Progenitor cell of endocrine pancreas (in vitro differentiated cells): ENCODE measurements at places on chromosomes 7 and 10. TPM values are rescaled to one million over a fixed set of nuclear protein-coding genes. Genes with fewer than 3 reads are reported as not detected.

- no peaks in the 10 kb centered on the region for H3K4me1 ChIP-seq
- H3K4me3 ChIP-seq, result no peak overlapping the region
- H3K36me3 ChIP-seq, result no peaks in the 10 kb centered on the region
- peaks cover 18% of the 10 kb centered on the region for H3K27me3 ChIP-seq
- no peak for DNase-seq
Measured at GRCh38 chr10:126302476-126302756, 85.9 kb downstream of the ADAM12 start.

GRCh38 chr7:148253629-148254028 lies 336.9 kb upstream of the C7orf33 start:
- H3K27ac ChIP-seq, result no peak overlapping the region
- no peaks in the 10 kb centered on the region for H3K4me1 ChIP-seq
- H3K36me3 ChIP-seq, result peaks cover 1% of the 10 kb centered on the region
- DNase-seq, result no peak

- no peaks in the 10 kb centered on the region for H3K36me3 ChIP-seq
- DNase-seq, result no peak
- peaks cover 39% of the 10 kb centered on the region for H3K27me3 ChIP-seq
- H3K27ac ChIP-seq, result no peak overlapping the region
Measured at GRCh38 chr7:45229156-45229920, 71.7 kb downstream of the RAMP3 start.

- H3K27me3 ChIP-seq, result no peaks in the 10 kb centered on the region
- no peak for DNase-seq
- H3K4me3 ChIP-seq, result no peak overlapping the region
- H3K27ac ChIP-seq, result no peak overlapping the region
- H3K36me3 ChIP-seq, result no peaks in the 10 kb centered on the region
- H3K4me1 ChIP-seq, result no peaks in the 10 kb centered on the region
Measured at GRCh38 chr7:12884033-12884432, 196.6 kb downstream of the ARL4A start.

GRCh38 chr7:96045919-96046318 lies 273.6 kb downstream of the DYNC1I1 start:
- H3K4me1 ChIP-seq, result no peaks in the 10 kb centered on the region
- no peak overlapping the region for H3K27ac ChIP-seq
- H3K36me3 ChIP-seq, result no peaks in the 10 kb centered on the region

- H3K4me1 ChIP-seq, result peaks cover 1% of the 10 kb centered on the region
- no peak overlapping the region for H3K4me3 ChIP-seq
- no peak overlapping the region for H3K27ac ChIP-seq
- H3K36me3 ChIP-seq, result no peaks in the 10 kb centered on the region
Measured at GRCh38 chr10:83248106-83248631, 891.1 kb upstream of the GHITM start.

The CC2D2B gene
- 0.77 and 0.82 TPM in 2 replicates for total RNA-seq

The NRG3 gene
- 29.5 and 32.2 TPM in 2 replicates for total RNA-seq

The STK32C gene
- 8.4 and 10.0 TPM in 2 replicates for total RNA-seq
